Hematopoietic multipotent progenitor cell treated with erythropoietin and hydrocortisone succinate and interleukin-3 and kit ligand, for 17 days (in vitro differentiated cells): ENCODE measurements at places on chromosomes 5 and 9.

GRCh38 chr5:150583541-150584225, 56.8 kb upstream of the SYNPO start:
- DNase-seq, result no peak

DNA sequence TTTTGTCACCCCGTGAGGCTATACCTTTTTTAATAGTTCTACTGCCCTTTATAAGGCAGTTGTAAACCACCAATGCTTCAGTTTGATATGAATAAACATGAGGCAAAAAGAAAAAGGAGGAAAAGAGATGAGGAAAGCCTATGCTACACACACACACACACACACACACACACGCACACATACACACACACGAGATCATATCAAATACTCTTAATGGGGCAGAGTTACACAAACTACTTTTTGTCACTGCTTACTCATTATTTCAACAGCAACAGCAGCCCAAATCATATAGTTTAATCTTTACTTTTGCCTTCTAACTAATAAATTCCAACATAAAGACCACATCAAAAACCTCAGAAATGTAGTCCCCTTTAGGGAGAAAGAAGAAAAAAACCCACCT, 116.8 kb upstream of the PAM start:
- DNase-seq, result no peak

DNA sequence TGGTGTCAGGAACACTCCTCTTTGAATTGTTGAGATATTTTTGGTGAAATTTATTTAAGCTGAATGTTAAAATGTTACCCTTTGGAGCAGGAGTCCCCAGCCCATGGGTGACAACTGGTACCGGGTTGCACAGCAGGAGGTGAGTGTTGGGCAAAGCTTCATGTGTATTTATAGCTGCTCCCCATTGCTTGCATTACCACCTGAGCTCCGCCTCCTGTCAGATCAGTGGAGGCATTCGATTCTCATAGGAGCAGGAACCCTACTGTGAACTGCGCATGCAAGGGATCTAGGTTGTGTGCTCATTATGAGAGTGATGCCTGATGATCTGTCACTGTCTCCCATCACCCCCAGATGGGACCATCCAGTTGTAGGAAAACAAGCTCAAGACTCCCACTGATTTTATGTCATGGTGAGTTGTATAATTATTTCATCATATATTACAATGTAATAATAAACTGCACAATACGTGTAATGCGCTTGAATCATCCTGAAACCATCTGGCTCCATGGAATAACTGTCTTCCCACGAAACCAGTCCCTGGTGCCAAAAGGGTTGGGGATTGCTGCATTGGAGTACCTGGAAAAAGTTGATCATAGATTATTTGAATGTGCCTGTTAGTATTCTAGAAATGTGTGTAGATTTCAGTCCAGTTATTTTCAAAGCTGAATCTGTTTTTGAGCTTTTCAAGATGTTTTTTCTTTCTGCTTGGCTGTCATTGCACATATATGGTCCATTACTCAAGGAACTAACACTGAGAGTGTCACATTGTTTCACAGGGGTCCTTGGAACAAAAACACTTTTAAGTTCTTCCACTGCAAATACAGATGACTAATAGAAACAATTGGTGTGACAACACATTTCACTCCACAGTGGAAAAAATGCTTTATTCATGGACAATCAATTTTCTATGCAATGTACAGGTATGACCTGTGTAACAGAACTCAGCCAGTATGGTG, 104.6 kb upstream of the TNFAIP8 start:
- DNase-seq, result no peak

DNA sequence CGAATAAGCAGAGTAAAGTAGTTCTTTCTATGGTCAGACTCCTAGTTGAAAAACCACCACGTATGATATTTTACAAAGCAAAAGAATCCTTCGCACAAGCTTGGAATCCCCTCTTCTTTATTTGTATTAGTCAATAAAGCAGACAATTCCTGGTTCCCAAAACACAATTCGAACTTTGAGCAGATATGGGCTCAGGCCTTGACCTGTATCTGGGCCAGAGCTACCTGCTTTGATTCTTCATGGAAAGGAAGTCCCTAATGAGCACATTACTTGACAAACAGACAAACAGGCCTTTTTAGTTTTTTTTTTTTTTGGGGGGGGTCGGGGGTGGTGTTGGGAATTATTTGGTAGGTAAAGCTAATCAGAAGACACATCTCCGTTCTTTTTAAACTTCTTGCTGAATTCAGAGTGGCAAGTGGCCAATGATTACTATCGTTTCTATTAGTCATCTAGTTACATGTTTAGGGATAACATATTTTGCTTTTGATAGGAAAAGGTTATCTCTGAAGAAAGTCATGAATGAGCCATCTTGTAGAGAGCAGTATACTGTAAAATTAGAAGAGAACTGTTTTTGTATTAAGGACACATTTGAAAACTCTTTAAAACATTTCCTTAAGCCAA, 116.6 kb upstream of the HMHB1 start:
- DNase-seq, result no peak

DNA sequence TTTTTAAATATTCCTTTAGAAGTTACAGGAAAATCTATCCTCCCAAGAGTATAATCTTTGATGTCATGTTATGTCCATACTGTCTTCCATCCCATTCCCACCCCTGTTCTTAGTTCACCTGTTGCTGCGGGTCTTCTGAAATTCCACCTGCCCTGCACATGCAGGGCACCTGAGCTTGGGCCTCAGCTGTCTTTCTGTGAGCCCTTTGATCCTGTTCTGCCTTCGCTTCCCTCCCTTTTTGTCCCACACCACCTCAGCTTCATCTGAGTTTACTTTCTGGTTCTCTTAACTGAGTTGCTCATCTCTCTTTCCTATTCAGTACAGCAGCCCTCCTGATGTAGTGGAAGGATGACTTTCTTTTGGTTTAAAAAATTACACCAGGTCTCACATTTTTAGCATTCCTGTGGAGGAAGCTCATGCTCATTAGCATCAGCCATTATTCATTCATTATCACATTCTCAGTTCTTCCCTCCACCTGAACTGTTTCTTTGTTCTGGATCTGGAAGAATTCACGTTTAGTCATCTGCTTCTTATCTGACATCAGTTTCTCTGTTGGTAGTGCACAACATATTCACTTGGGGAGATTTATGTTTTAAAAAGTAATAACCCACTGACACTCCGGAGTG, 211.0 kb downstream of the ADCY2 start:
- no peak for DNase-seq

DNA sequence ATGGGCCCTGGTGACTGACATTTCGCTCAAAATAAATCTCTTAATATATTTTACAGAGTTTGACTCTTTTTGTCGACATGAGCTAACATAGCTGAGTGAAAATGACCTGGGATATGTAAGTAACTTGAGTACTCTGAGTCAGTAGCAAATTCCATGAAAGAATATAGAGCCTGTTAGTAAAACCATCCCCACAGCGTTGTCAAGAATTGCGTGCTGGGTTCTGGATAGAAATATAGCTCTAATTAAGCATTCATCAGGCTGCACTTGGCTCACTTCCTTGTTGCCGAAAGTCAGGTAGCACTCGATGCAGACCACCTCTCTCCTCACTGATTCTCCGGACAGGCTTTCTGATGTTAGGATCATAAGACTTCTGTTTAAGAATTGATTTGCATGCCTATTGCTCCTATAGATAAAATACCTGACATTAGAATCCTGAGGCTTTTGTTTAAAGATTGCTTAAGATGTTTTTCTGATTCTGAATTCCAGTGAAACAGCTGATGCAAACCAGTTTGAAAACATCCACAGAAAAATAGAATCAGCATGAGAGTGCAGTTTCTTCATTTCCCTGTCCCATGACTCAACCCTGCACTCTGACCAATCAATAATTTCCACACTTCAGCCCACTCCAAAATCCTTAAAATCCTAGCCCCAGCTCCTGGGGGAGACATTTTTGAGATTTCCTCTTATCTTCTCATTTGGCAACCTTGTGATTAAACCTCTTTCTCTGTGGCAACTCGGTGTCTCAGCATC, 310.6 kb downstream of the DIRAS2 start:
- no peak for DNase-seq

DNA sequence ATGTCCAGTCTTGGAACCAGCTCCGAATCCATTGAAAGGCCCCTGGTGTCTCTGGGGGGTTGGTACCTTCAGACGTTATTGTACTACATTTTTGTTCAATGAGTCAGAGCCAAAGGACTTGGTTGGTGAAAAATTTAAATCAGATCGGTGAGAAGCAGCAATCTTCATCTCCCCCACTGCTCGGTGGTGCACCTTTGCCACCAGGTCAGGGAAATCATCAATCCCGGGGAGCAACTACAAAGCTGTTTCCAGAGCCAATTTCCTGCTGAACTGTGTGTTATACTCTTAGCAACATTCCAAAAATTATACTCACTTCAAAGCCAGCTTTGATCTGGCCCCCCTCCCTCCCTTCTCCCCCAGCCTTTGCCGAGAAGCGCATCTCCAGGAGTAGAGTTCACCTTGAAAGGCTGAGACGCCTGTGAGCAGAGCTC, 375.2 kb upstream of the WWC1 start:
- no peak for DNase-seq

- DNase-seq, result no peak
Observed at GRCh38 chr9:121246821-121247561, 21.0 kb upstream of the GSN start.

GRCh38 chr9:34400686-34401602, 24.2 kb upstream of the MYORG start:
- DNase-seq, result no peak

- no peak for DNase-seq
Observed at GRCh38 chr5:160651692-160652645, 200.0 kb downstream of the ATP10B start.

GRCh38 chr5:91219091-91219802, 163.9 kb downstream of the ARRDC3 start:
- no peak for DNase-seq
